ENCODE measurements at places on chromosomes 1 and 21.

- no peak for DNase-seq
Measured at GRCh38 chr1:19534281-19534680, 48.9 kb upstream of the CAPZB start.

DNA sequence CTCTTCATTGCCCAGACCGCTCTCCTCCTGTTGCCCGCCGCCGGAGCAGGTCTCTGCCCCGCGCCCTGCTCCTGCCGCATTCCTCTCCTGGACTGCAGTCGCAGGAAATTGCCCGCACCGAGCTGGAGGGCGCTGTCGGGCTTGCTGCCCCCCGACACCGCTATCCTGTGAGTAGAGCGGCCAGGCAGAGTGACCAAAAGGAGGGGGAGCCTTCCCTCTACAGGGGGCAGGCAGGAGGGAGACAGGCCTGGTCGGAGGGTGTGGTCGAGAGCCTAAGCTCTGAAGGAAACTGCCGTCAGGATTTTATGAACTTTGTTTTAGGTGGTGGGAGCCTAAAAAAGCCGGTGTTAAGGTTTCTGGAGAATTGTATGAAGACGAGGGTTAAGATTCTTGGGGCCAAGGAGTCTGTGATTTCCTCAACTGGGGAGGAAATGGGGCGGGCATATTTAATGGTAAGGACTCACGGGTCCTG lies 517 bp downstream of the LRIG2 start:
- DNase-seq, result peak; percentile 60

- peak; percentile 22 for DNase-seq
Measured at GRCh38 chr21:31161157-31161556, 122.9 kb upstream of the KRTAP19-8 start.

- DNase-seq, result no peak
Measured at GRCh38 chr1:3817821-3818597, 21.7 kb upstream of the LRRC47 start.

DNA sequence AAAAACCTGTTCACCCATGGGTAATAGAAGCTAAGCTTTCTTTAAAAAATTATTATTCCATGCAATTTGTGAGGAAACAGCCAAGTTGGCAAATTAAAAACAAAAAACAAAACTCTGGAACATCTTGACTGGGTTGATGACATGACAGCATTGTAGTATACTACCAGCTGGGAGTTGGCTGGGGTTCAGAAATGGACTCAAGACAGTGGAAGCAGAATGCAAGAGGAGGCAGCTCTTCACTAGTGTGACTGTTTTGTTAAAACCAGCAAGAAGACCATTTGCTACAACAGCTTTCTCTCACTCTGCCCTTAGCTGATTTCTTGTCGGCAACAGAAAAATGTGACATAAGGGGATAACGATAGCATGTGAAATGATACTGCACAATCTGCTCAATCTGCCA lies 1298.9 kb upstream of the ADGRL4 start:
- no peak for DNase-seq

Data from fibroblast of mammary gland (primary cell).